ENCODE measurements at places on chromosomes 4 and X. TPM values are rescaled to one million over a fixed set of nuclear protein-coding genes. Genes with fewer than 3 reads are reported as not detected.
A peak's percentile ranks its signal among the peaks of the same experiment; 100 is the strongest.

DNA sequence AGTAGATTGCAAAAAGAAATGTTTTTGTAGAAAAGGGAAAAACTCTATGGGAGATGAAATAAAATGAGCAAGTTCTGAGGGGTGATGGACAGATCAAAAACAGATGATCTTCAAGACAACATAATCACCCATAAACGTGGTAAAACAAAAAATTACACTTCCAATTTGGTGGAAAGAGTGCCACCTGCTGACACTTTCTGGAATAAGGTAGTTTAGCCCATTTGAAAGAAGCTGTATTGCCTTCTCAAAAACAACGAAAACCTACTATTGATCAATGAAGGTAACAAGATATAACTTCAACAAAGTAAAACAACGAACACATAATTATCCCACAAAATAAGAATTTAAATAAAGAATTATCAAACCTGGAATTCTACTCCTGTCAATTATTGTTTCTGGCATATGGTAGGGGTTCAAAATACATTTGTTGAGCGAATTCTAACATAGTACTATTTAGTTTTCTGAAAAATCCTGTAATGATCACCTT lies 2.5 kb downstream of the COQ2 start:
- H3K4me1 ChIP-seq = no peaks in the 10 kb centered on the region
- H3K4me3 ChIP-seq = peak overlapping the region; percentile 18
- H3K36me3 ChIP-seq = no peaks in the 10 kb centered on the region
- H3K27ac ChIP-seq = no peak overlapping the region

DNA sequence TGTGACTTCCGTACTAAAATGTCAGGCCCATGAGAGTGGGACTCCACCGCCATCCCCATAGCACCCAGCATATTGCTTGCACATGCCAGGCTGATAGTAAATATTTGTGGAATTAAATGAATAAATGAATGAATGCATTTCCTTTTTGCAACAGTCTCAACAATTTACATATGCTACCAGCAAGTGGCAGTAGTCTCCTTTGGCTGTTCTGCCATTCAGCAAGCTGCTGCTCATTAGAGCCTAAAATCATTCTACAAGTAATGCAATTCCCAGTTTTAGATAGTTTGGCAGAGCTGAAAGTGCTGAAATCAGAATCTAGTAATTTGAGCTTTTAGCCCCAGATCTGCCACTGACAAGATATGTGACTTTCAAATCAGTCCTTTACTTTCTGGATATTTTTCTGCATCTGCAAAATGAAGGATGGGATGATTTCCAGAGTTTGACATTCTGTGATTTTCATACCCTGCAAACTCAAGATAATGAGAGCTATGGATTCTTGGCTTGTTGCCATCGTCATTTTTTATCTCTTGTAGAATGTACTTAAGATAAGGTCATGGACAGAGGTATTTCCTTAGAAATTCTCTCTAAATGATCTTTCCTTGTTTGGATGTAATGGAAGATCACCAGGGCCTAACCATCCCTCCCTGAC lies 35.7 kb upstream of the INTS6L start:
- no peak for DNase-seq
- no peak overlapping the region for H3K27ac ChIP-seq
- H3K4me3 ChIP-seq = no peak overlapping the region
- H3K4me1 ChIP-seq = no peaks in the 10 kb centered on the region
- H3K27me3 ChIP-seq = no peaks in the 10 kb centered on the region

GRCh38 chrX:120735966-120736365 lies 106.1 kb upstream of the C1GALT1C1 start:
- H3K27ac ChIP-seq = no peak overlapping the region
- H3K4me3 ChIP-seq = no peak overlapping the region
- H3K27me3 ChIP-seq = no peaks in the 10 kb centered on the region
- H3K4me1 ChIP-seq = no peaks in the 10 kb centered on the region
- DNase-seq = no peak
- no peaks in the 10 kb centered on the region for H3K36me3 ChIP-seq

DNA sequence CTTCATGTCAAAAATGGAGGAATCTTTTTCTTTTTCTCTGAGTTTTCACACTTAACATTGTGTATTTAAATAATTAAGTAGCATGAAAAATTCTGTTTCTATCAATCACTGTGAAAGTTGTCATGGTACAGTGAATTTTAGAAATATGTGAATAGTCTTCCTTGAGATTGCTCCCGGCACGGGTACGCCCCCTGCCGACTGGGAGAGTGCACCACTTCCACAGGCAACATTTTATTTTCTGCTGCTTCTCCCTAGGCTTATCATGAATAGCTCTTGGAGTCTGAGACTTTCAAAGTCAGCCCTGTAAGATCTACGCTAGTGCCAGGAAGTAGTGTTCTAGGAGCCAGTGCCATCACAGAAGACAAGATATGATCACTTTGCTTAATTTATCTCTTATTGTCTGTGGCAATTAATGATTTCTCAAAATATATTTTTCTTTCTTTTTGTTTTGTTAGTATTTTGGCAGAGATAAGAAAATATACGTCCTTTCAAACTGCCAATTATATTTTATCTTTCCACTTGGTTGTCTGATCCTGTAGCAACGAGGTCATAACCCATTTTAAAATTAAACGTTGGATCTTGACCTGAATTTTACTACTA lies 763.8 kb upstream of the AADAT start:
- no peaks in the 10 kb centered on the region for H3K36me3 ChIP-seq
- no peaks in the 10 kb centered on the region for H3K4me1 ChIP-seq
- no peak overlapping the region for H3K27ac ChIP-seq
- H3K27me3 ChIP-seq = no peaks in the 10 kb centered on the region
- DNase-seq = peak; percentile 86

DNA sequence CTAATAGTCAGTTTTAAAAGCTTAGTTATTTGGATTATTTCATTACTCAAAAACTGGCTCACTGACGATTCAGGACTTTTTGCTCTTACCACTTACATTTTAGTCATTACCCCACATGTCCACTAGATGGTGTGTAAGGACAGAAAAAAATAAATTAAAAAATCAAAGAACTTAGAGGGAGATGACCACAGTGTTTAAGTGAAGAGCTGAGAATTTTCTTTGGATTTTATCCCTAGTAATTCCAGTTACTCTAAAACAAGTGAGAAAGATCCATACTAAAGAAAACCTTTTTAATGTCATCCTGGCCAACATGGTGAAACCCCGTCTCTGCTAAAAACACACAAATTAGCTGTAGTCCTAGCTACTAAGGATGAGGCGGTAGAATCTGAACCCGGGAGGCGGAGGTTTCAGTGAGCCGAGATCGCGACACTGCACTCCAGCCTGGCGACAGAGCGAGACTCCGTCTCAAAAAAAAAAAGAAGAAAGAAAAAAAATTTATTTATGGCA lies 26.4 kb upstream of the TMPRSS11B start:
- no peaks in the 10 kb centered on the region for H3K36me3 ChIP-seq
- DNase-seq = peak; percentile 63
- H3K4me1 ChIP-seq = peaks cover 3% of the 10 kb centered on the region
- no peaks in the 10 kb centered on the region for H3K27me3 ChIP-seq

GRCh38 chr4:127558489-127559407 lies 74.0 kb upstream of the INTU start:
- H3K36me3 ChIP-seq = no peaks in the 10 kb centered on the region
- H3K4me1 ChIP-seq = no peaks in the 10 kb centered on the region
- DNase-seq = no peak
- H3K27me3 ChIP-seq = no peaks in the 10 kb centered on the region
- no peak overlapping the region for H3K27ac ChIP-seq

DNA sequence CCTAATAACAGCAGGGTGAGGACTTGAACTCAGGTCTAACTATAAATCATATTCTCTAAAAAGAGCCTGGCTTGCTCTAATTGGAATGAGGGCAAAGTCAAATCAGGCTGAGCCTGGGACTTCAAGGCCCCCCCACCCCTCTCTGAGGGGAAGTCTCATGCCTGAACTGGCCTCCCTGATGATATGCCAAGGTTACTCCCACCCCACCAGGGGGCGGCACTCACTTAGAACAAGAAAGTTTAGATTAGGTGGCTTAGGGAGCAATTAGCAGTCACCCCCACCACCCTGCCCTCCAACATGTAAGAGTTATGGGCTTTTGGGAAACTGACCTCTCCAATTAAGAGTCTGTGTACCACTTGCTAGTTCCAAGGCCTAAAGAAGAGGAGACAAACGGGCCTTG lies 2.7 kb downstream of the FOXO4 start:
- no peaks in the 10 kb centered on the region for H3K27me3 ChIP-seq
- no peaks in the 10 kb centered on the region for H3K36me3 ChIP-seq
- H3K4me1 ChIP-seq = peaks cover 4% of the 10 kb centered on the region
- H3K27ac ChIP-seq = no peak overlapping the region

DNA sequence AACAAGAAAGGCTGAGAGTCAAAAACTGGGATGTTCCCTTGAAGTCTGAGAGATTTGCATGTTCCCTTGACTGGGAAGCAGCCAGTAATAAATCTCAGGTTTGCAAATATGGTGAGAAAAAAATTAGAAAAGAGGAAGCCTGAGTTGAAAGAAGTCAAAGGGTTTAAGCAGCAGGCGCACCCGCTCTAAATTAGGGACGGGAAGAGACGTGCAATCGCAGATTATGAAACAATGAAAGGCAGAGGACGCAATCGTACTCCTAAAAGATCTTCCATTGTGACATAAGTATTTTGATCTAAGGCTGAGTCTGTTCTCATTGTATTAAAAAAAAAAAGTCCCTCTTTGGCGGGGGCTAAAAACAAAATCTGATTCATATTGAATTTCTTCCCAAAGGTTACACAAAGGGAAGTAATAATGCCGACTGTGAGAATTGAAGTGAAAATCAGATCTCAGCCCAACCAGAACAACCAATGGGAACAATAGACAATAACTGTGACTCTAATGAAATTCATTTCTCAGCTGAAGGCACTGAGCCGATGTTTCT lies 28.2 kb downstream of the SAT1 start:
- H3K27ac ChIP-seq = no peak overlapping the region
- no peaks in the 10 kb centered on the region for H3K4me1 ChIP-seq
- no peaks in the 10 kb centered on the region for H3K36me3 ChIP-seq
- no peaks in the 10 kb centered on the region for H3K27me3 ChIP-seq
- DNase-seq = no peak

GRCh38 chr4:55801498-55801897 lies 18.1 kb upstream of the EXOC1L start:
- no peaks in the 10 kb centered on the region for H3K4me1 ChIP-seq
- no peak for DNase-seq
- no peak overlapping the region for H3K27ac ChIP-seq
- H3K4me3 ChIP-seq = no peak overlapping the region
- no peaks in the 10 kb centered on the region for H3K36me3 ChIP-seq

DNA sequence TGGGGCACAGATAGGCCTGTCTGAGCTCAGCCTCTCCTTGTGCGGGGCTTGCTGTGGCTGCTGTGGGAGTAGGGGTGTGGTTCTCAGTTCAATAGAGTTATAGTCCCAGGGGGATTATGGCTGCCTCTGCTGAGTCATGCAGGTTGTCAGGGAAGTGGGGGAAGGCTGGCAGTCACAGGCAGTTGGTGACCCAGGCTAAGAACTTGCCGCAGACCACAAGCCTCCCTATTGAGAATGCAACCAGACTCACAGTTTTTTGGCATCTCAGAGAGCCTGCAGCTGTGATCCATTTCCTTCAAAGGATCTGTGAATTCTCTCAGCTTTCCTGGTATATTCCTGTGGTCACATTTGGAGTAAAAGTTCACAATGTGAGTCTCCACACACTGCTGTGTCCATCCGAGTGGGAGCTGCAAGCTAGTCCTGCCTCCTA lies 364.9 kb downstream of the ZNF674 start:
- H3K27me3 ChIP-seq = no peaks in the 10 kb centered on the region
- H3K27ac ChIP-seq = no peak overlapping the region
- H3K4me3 ChIP-seq = no peak overlapping the region
- peak; percentile 64 for DNase-seq

DNA sequence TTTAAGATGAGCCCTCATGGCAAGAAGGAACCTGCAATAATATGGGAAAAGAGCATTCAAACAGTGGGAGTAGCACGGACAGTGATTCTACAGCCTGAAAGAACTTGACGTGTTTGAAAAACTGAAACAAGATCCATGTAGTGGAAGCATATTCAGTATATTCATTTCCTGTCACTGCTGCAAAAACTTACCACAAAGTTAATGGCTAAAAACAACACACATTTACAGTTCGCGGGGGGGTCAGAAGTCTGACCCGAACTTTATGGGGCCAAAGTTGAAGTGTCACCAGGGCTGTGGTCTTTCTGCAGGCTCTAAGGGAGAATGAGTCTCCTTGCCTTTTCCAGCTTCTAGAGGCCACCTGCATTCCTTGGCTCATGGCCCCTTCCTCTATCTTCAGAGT lies 52.6 kb upstream of the ARX start:
- no peak overlapping the region for H3K4me3 ChIP-seq
- H3K36me3 ChIP-seq = no peaks in the 10 kb centered on the region
- no peaks in the 10 kb centered on the region for H3K27me3 ChIP-seq
- no peaks in the 10 kb centered on the region for H3K4me1 ChIP-seq

DNA sequence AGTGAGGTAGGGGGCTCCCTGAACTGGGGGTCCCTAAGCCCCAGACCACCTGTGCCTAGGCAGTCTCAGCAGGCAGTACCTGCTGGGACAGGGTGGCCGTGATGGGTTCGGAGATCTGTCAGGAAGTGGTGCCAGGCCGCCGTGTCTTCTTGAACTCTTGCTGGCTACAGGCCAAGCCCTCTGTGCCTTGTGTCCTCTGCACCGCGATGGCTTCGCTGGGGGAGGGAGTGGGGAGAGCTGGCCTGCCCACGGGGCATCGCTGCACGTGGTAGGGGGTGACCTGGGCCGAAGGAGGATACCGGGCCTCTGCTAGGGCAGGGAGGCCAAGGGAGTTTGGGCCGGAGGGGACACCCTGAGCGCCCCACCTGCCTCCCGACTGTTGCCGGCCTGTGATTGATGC lies 96.7 kb upstream of the NKX1-1 start:
- no peaks in the 10 kb centered on the region for H3K36me3 ChIP-seq
- H3K27ac ChIP-seq = no peak overlapping the region
- no peaks in the 10 kb centered on the region for H3K27me3 ChIP-seq
- no peaks in the 10 kb centered on the region for H3K4me1 ChIP-seq

DNA sequence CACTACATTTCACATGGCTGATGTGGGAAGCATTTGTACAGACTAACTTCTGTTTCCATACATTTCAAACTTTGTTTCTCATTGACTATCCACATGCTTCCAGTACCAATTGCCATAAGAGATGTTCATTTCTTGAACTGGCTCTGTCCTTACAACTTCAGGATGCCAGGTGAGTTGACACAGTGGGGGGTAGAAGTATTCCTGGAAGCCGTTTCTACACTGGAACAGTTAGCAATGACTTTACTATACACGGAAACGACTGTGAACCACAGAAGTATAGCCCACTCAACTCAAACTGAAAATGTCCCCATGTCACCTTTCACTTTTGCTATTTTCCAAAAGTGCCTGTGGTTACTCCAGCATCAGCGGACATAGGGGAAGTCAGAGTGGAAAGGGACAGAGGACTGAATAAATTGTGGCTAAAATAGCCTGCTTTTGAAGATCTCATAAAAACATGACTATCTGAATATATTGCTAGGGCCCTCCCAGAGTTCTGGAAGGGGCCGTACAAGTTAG lies 38.0 kb upstream of the DSPP start:
- H3K4me3 ChIP-seq = no peak overlapping the region
- no peak overlapping the region for H3K27ac ChIP-seq
- peaks cover 4% of the 10 kb centered on the region for H3K4me1 ChIP-seq

- no peaks in the 10 kb centered on the region for H3K27me3 ChIP-seq
- no peak for DNase-seq
- H3K36me3 ChIP-seq = peaks cover 13% of the 10 kb centered on the region
- no peak overlapping the region for H3K27ac ChIP-seq
- no peak overlapping the region for H3K4me3 ChIP-seq
Observed at GRCh38 chr4:159197260-159197884, 94.5 kb downstream of the RAPGEF2 start.

The OGT gene
- total RNA-seq = 153 TPM

The GYPB gene
- total RNA-seq = 1.2 TPM

The SPANXC gene
- not detected for total RNA-seq

The HMX1 gene
- not detected for total RNA-seq

The NR3C2 gene
- 1.2 TPM for total RNA-seq

The CCDC120 gene
- 13.0 TPM for total RNA-seq

The SAGE1 gene
- not detected for total RNA-seq

The NAP1L2 gene
- 6.6 TPM for total RNA-seq

The SNCA gene
- total RNA-seq = 7.3 TPM
